ENCODE measurements at places on chromosomes 5 and 9.

DNA sequence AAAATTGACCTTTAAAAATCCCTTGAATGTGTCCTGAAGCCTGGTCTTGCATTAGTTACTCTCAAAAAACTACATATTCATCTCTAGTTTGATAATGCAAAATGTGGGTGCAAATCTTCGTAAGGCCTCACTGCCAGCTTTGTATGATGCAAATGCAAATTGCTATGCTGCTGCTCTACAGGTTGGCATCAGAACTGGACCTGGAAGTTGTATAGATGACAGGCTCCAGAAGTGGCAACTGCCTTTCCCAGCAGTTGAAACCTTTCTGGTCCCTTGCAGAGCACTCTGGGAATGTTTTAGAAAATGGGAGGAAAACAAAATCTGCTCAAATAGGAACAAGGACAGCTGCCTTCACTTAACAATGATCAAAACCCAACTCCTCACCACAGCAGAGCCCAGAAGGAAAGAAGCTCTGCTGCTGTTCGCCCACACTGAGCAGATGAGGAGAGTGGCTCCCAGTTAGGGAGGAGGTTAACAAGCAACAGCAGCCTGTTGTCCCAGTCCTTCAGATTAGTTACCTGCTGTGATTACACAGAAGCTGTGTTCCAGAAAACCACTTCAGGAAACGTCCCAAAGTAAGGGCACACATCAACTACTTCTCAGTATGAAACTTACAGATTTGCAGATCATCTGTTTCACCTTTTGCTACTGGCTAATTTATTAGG lies 93.5 kb downstream of the PLPP1 start:
- no peak for DNase-seq

GRCh38 chr9:78828521-78828920 lies 531.6 kb downstream of the PSAT1 start:
- no peak for DNase-seq

- DNase-seq = no peak
Observed at GRCh38 chr5:157924931-157925729, 66.2 kb upstream of the CLINT1 start.

GRCh38 chr9:76289042-76289441 lies 105.2 kb downstream of the RFK start:
- no peak for DNase-seq

DNA sequence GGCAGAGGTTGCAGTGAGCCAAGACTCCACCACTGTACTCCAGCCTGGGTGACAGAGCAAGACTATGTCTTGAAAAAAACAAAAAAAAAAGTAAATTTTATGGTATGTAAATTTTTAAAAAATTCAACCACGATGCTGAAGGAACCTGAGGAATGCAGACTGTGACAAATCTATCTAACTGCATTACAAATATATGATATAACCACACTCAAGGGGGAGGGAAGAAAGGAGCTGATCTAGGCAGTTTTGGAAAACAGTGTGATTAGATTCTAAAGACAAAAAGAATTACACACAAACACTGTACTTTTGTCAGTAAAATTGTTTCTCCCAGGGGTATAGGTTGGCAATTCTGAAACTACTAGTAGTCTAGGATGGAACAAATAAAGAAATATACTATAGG lies 17.0 kb downstream of the LARS1 start:
- DNase-seq = no peak

- DNase-seq = no peak
Observed at GRCh38 chr9:89026876-89027275, 35.6 kb downstream of the S1PR3 start.

- no peak for DNase-seq
Observed at GRCh38 chr5:78778538-78778937, 130.0 kb upstream of the LHFPL2 start.

GRCh38 chr9:133143639-133144141 lies 20.0 kb downstream of the GBGT1 start:
- DNase-seq = no peak

GRCh38 chr9:26606756-26607155 lies 285.8 kb downstream of the CAAP1 start:
- no peak for DNase-seq

GRCh38 chr9:110936719-110937452 lies 101.4 kb downstream of the LPAR1 start:
- no peak for DNase-seq

DNA sequence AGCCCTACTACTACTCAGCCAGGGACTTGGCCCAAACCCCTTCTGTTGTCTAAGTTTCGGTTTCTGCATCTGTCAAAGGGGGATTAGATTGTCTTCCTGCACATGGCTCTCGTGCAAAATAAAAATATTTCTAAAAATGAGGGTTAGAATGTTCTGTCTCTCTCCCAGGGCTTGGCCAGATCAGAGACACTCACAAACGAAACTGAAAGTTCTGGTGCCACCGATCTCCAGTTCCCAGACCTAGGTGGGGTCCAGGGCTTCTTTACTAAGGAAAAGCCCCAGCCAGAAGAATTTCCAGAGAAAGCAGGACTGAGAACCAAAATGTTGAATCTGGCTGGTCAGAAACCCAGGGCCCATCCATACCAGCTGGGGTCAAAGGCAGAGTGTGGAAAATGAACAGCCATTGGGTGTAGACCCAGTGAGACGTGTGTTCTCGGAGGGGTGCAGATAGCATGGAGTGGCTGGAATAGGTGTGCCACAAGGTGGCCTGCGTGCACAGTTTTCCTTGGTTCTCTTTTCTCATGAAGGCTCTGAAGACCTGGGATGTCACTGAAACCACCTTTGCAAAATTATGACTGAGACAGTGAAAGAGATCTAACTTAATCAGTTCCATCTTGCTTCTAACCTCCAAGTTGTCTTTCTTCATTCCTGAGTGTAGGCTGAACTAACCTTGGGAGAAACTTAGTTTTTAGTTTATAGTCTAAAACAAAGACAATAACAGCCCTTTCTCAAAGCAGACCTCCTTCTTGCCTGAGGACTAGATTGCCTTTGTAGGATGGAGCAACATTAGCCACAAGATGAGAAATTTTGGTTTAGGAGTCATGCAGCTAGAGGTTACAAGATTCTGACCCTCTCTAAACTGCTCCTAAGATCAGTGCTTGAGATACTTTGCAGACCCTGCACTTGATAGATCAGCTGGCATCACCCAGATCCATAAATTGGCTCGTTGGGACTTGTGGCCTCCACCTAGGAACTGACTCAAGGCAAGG lies 2.3 kb upstream of the SLC23A1 start:
- DNase-seq = peak; percentile 73

GRCh38 chr9:94805051-94805489 lies 78.6 kb downstream of the AOPEP start:
- no peak for DNase-seq

DNA sequence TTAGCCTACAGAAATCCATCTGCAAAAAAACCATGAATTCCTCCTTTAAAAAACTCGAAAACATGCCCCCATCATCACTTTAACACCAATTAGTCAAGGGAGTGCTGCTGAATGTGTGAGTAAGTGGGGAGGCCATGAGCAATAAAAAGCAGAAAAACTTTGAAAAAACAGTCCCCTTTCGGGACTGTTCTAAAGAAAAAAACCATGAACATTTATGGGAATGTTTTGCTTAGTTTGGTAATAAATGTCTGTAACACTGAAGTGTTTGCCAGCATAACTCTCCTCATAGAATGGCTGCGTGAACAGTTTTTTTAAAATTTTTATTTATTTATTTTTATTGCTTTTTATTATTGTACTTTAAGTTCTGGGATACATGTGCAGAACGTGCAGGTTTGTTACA lies 99.4 kb upstream of the TARS1 start:
- no peak for DNase-seq

DNA sequence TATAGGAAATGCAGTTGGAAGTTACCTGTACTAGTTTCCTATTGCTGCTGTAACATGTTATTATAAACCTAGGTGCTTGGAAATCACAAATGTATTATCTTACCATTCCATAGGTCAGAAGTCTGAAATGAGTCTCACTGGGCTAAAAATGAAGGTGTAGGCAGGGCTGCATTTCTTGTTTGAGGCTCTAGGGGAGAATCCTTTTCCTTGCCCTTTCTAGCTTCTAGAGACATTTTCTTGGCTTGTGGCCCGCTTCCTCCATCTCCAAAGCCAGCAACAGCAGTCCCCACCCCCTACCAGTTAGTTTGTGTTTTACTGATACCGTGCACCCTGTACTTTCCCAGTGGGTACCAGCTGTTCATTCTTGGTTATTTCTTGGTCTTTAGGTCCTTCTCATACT lies 153.3 kb downstream of the SLF1 start:
- no peak for DNase-seq

Measured in HepG2 (cell line).